NCI-H1436 (cell line): ENCODE measurements at places on chromosomes 1 and 21.

GRCh38 chr1:154956544-154956941, 644 bp upstream of the PBXIP1 start:
- DNase-seq, result no peak

DNA sequence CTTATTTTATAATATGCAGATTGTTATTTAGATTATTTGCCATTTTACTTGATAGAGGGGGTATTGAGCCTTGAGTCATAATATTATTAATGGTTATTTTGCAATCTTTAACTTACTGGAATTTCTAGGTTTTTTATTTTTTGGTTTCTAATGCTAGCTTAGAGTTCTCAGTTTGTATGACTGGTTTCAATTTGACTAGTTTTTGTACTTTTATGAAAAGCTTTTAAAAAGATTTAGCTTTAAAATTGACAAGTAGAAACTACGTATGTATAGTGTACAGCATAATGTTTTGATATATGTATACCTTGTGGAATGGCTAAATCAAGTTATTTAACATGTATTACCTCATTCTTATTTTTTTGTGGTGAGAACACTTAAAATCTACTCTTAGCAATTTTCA, 41.5 kb downstream of the CEP350 start:
- no peak for DNase-seq

DNA sequence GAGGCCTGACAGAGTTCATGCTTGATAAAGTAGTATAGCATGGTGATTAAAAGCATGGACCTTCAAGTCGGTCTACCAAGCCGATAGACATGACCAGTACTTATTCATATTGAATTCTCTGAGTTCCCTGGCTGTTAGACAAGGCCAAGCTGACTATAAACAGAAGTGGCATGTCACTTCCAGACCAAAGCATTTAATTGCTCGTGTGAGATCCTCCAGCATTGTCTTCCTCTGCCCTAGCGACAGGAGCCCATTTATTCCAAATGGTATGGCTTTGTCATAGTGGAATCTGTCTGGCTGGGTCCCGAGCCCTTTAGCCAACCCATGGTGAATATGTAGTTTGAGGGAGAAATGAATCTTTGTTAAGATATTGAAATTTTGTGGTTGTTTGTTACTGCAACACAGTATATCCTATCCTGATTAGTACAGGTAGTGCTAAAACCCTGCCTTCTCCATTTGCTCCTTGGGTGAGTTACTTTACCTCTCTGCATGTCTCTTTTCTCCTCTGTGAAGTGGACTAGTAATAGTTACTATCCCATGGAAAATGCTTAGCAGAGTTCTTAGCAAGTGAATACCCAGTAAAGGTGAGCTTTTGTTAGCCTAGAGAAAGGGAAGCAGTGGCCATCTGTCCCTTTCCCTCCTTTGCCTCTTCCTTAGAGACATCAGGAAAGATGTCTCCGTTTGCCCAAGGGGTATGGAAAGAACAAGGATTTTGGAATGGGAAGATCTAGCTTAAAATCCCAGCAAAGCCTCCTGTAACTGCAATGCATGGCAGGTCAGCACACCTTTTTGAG, 77.6 kb upstream of the CD1D start:
- no peak for DNase-seq

- no peak for DNase-seq
These were observed 169.1 kb downstream of the ZC3H11B start for GRCh38 chr1:219443763-219444162.

DNA sequence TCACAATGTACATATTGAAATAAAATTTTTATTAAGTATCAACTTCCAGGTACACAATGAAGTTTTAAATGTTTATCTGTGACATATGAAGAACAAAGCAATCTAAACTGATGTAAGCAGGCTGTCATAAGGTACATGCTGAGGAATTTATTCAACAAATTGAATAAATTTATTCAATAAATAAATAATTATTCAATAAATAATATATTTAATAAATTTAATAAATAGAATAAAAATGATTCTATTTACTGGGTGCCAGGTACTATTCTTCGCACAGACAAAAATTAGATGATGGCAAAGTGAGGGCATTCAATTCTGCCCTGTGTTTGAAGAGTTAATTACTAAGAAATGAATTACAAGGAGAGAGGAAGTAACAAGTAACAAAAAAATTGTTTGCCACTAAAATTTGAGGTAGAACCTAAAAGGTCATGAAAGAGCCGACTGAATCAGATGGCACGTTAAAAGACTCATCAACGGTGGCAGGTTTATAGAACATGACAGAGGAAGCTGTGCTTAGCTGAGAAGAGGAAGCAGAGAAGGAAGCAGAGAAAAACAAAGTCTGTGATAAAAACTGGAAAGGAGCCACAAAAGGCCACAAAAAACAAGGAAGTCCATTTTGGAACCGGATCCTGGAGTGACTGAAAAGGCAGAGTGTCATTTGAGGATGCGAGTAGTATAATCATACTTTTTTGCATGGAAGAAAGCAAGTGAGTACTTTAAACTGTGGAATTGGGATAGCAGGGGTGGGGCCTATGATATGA, 2.2 kb upstream of the USP24 start:
- no peak for DNase-seq

DNA sequence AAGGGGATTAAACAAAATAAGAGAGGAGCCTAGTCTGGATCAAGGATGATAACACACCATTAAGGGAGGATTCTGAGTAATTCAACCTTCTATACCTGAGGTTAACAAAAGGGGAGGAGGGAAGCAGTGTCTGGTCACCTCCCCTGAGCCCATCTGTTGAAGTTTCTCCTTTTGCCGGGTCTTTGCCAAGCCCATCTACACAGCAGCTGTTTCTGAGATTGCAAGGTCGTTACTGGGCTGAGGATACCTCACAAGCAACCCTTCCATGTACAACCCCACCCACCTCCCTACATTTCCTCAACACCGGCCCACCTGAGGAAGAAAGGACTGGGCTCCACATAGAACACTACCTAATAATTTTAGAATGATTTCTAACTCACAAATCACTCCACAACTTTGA, 26.3 kb downstream of the LRRC52 start:
- no peak for DNase-seq

DNA sequence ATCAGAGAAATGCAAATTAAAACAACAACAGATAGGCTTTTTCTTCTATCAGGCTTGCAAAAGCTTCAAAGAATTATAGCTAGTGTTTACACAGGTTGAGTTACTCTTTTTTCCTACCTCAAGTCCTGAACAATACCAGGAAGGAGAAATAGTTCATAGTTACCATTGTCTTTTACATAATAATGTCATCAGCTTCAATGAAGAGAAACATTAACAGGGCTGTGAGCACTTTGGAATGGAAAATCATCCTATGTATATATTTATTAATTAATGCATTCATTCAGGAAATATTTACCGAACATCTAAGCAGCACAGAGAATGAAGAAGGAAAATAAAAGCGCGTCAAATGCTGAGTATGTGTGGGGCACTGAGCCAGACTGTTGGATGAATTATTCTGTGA, 197.3 kb downstream of the ZBTB18 start:
- DNase-seq, result no peak

- DNase-seq, result no peak
These were observed at the start of gene CACYBP for GRCh38 chr1:174999936-175000696. CACYBP (plus strand) TSS chr1:174999947; CDS start chr1:175000181, 234 bp downstream.

DNA sequence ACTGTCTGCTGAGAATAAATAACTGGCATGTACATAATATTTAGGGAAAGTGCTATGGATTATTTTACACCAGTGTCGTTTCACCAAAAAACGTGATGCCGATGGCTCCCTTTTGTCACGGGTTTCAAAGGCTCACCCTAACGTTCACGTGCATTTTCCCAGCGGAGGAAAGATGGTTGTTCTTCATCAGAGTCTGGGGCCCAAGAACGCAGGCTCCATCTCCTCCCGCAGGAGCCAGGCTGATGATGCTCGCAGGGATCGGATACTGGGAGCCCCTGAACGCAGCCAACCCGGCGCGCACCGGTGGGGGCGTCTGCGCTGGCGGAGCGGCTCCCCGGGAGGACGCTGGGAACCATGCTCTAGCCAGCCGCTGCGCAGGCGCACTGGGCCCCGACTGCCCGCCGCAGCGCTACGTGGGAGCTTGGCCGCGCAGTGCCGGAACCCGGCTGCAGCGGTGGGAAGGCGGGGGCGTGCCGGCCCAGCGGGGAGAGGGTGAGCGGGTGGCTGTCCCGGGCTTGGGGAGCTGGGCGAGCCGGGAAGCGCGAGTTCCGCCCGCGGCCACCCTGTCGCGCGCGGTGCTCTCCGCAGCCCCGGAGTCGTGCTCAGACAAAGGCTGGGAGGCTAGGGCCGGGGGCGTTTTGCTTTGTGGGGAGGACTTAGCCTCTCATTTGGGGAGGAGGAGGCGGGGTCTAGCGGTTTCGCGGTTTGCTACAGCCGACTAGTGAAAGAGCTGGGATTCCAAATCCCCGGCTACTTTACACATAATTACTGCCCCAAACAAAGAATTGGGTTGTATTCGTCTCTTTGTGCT, at the start of gene ZFP69B:
TSS of gene ZFP69B (plus strand) at position 793 of the 811 bp plus-strand sequence. CDS start 486 bp downstream, outside the sequence.
- peak; percentile 88 for DNase-seq

DNA sequence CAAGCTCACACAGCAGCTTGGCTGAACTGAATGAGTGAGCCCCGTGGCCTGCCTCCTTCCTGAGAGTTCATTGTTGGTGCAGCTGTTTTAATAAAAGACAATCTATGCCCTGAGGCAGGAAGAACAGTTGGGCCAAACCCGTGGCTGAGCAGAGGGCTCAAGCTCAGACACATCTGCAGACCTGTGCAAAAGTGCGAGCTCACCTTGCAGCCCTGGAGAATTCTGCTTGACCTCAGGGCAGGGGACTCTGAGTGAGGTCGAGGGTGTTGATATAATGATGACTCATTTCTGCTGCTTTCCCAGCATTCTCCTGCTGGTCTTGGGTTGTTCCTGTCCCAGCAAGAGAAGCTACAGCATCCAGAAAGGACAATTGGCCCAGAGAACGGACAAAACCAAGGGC, 61.0 kb downstream of the ATP5PO start:
- DNase-seq, result no peak

DNA sequence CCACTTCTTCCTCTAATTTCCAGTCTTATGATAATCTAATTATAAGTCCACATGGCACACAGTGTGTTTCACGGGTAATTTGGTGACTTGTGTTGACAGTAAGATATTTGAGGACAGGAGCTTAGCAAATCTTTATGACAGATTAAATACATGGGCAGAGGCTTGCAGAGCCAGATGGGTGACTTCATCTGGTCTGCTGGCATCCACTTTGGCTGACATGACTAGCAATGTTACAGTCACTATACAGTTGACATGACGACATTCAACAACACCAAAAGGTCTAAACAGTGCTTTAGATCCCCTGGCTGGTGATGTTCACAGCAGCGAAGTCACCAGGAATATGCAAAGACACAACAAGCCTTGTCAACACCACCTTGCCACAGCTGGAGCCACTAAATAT, 147.2 kb downstream of the ETS2 start:
- no peak for DNase-seq

DNA sequence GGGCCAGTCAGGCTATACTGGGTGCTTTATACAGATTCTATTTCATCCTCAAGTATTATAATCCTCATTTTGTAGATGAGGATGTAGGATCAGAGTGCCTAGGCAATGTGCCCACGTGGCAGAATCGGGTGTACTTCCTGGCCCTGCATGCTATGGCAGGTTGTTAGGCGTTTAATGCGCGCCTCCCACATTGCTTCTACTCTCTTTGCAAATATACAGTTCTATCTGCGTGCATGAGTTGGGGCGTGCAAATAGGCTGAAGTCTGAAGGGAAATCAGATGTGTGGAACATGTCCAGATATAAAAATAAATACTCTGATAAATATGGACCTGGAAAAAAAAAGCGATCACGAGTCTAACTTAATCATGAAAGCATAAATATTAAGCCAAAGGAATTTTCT, 194.7 kb upstream of the FMN2 start:
- no peak for DNase-seq

DNA sequence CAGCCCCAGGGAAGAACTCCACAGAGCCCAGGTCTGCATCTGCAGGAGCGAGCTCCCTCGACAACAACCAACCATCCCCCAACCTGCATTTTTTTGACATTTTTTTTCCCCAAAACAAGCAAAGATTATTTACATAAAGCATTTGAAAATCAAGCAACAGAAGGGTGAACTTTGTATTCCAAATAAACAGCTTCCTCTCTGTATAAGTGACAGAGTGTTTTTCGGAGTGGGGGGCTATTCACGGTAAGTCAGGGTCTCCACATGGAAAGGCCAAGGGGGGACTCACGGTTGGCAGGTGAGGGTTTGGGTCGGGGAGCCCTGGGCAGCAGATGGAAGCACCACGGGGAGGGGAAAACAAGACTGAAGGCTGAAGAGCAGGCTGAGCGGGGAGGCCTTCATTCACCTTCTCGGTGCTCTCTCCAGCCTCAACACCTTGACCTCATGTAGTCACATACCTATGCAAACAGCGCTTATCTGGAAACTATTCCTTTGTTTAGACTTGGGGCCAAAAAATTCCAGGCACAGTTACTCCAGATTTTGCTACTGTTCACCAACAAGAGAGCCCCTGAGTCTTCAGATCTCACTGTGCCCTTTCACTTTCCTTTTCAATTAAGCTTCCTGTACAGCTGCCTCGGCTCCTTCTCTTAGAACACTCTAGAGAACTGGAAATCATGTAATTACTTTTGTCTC, 27.6 kb downstream of the C2CD2 start:
- DNase-seq, result no peak

GRCh38 chr1:212683357-212683722, 16.3 kb downstream of the BATF3 start:
- no peak for DNase-seq

- no peak for DNase-seq
These were observed 171.9 kb downstream of the PRDM2 start for GRCh38 chr1:13871886-13872285.

DNA sequence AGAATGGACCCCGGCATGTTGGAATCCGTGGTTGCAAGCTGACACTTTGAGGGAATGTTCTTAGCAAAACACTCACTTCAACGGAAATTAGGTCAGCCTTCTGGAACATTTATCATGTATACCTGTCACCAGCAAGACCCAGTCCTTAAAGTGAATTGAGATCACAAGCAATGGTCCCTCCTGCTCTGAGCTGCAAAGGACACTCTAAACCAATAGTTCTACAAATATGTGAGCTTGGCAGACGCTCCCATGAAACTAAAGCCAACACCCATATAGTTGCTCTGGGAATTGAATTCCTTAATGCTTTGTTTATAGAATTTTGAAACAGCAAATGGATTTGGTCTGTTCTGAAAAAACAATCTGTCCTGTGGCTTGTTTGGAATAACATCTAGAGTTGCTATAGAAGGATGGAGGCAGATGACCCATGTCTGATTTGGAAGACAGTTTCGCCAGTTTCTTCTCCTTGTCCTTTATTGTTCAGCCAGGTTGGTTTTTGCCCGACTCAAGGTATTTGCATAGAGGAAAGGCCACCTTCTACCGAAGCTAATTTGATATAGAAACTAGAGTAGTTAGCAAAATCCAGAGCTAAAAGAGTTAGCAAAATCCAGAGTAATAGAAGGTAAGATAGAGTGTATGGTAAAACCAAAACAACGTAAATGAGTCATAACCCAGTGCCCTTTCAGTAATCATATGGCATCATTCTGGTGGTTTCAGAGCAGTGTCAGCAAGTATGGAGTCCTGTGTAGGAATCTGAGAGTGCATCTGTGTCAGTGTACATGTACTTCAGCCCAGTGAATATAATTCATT, 236.2 kb downstream of the NFIA start:
- DNase-seq, result no peak

- no peak for DNase-seq
These were observed 1.9 kb downstream of the TFF1 start for GRCh38 chr21:42364304-42364865.

- no peak for DNase-seq
These were observed 43.4 kb downstream of the RUNX1 start for GRCh38 chr21:35005560-35006224.

- no peak for DNase-seq
These were observed 27.4 kb downstream of the RSPH1 start for GRCh38 chr21:42468491-42469131.

- DNase-seq, result no peak
These were observed 24.1 kb downstream of the SLC9A1 start for GRCh38 chr1:27130798-27131197.

GRCh38 chr1:150259217-150259616, 1.6 kb downstream of the CA14 start:
- DNase-seq, result no peak
